NCI-H1092 treated with DMSO at 0.1 percent for 48 hours (cell line): ENCODE measurements at places on chromosomes 11 and 22.
A peak's percentile ranks its signal among the peaks of the same experiment; 100 is the strongest.

- DNase-seq = peak; percentile 6
These were observed 351.9 kb downstream of the ETS1 start for GRCh38 chr11:128235426-128235825.

GRCh38 chr11:25734591-25735211, 597.2 kb upstream of the ANO3 start:
- DNase-seq = no peak

- DNase-seq = no peak
These were observed 175.7 kb upstream of the API5 start for GRCh38 chr11:43135966-43136534.

DNA sequence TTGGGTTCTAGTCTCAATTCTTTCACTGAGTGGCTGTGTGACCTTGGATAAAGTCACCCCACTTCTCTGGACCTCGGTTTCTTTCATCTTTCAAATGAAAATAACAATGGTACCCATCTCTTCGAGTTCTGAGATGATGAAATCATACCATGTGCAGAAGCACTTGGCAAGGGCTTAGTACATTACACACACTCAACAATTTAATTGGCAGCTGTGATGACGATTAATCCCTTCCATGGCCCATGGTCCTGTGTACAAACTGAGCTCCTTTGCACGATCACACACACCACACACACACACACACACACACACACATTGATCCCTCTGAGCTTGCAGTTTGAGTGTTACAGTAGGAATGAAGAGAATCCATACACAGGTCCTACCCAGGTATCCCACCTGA, 103.4 kb upstream of the ASPHD2 start:
- DNase-seq = no peak

- no peak for DNase-seq
These were observed 29.4 kb upstream of the PDE3B start for GRCh38 chr11:14614091-14614622.

DNA sequence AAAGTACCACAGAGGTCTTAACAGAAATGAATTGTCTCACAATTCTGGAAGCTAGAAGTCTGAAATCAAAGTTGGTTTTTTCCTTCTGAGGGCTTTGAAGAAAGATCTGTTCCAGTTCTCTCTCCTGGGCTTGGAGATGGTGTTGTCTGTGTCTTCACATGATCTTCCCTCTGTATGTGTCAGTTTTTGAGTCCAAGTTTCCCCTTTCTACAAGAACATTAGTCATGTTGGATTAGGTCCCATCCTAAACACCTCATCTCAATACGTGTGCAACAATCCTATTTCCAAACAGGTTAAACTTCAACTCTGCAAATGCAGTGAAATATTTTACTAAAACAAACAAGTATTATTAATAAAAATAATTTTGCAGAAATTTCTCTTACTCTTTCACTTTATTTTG, 3.1 kb upstream of the PTS start:
- no peak for DNase-seq

- no peak for DNase-seq
These were observed 13.0 kb upstream of the TP53AIP1 start for GRCh38 chr11:128955636-128956035.

DNA sequence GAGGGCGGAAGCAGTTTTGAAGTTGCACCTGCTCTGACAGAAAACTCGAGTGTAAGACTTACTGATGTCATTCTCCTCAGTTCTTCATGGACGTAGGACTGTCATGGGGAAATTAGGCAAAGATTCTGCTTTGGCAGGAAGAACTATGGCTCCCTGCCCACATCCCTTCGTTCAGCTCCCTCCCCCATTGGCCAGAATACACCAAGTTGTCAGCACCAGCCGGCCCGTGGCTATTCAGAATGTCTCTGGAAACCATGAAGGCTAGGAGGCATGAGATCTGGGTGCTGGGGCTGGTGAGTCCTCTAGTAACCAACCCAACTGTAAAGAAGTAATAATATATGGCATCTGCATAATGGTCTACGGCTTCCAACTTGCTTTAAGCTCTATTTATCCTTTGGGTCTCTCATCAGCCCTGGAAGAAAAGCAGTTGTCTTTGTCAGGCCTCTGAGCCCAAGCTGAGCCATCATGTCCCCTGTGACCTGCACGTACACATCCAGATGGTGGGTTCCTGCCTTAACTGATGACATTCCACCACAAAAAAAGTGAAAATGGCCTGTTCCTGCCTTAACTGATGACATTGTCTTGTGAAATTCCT, 74.1 kb downstream of the PIWIL4 start:
- no peak for DNase-seq

DNA sequence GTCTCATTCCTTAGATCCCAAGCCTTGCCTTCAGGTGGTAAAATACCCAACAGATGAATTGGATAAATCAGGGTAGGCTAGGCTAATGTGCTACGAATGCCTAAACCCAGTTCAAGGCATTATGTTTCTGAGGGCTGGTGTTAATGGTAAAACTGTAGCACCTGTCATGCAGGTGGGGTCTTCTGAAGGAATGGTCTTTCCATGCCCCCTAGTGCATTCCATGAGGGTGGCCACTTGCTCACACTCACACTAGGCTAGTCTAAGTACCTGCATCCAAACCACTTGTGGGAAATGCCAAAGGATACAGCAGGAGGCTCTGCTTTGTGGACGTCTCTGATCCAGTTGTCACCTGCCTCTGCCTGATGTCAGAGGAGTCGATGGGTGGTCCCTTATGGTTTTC, 24.2 kb upstream of the UCP3 start:
- DNase-seq = no peak

DNA sequence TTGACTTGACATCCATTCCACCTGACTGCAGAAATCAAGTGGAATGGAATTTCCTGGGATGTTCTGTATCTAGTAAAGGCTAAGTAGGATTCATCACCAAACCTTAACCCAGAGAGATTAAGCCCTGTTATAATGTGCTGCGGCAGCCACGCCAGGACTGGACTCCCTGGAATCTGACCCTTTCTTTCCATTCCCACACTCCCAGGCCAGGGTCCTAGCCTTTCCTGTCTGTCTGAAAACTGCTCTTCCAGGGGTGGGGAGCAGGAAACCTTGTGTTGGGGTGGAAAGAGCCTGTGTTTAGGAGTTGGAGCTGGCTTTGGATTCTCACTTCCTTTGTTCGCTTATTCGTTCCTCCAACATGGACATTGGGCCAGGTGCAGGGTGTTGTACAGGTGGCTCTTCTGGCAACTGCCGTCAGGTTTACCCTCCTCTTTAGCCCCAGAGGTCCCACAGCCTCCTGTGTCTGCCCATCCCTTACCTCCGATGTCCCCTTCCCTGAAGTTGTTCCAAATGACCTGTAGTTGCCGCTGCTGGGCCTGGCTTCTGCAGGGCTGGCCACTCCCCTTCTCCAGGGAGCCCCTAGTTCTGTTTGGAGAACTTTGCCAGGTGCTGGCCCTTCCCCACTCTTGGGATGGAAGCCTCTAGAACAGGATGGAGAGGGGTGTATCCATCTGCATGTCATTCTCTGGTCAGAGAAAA, 20.5 kb upstream of the PARVB start:
- DNase-seq = no peak

- DNase-seq = no peak
These were observed 7.7 kb downstream of the PITPNB start for GRCh38 chr22:27911330-27911729.

DNA sequence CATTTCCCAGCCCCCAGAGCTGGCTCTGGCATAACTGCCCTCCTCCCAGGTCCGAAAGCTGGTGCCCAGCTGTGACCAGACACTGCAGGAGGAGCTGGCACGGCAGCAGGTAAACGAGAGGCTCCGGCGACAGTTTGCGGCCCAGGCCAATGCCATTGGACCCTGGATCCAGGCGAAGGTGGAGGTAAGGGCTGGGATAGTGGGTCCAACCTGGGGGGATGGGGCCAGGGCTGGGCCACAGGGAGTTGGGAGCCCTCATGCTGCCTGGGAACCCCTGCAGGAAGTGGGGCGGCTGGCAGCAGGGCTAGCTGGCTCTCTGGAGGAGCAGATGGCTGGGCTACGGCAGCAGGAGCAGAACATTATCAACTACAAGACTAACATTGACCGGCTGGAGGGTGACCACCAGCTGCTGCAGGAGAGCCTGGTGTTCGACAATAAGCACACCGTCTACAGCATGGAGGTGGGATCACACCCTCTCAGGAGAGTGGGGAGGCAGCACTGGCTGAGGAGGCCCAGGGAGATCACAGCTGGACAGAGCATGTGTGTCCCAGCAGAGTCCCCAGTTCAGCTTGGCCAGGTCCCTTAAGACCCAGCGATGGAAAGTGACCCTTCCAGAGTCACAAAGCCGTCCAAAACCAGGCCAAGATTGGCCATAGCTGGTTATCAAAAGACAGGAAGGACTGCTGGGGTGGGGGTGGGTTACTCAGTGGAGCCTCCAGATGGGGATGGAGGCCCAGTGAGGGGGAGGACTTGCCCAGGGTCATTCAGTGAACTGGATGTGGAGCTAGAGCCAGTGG, 7.0 kb downstream of the CTSF start:
- DNase-seq = no peak

- DNase-seq = no peak
These were observed 91.8 kb upstream of the UBASH3B start for GRCh38 chr11:122563761-122564160.

GRCh38 chr22:44526779-44527126, 28.7 kb upstream of the RTL6 start:
- DNase-seq = peak; percentile 68

DNA sequence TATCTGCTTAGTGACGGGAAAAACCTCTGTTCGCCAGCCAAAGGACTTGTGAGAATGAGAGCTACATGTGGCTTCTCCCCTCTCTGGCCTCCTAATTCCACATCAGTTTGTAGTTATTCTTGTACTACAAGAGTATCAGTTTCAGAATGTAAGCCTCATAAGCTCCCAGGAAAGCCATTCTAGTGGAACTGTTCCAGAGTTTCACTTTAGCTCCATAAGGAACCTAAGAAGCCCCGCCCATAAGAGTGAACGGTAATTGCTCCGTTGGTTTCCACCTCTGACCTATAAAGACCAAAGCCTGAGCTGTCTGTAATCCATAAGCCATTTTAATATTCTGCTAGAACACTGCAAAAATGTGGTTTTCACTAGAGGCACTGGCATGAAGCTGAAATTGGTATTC, 53.0 kb downstream of the SIK3 start:
- DNase-seq = no peak

DNA sequence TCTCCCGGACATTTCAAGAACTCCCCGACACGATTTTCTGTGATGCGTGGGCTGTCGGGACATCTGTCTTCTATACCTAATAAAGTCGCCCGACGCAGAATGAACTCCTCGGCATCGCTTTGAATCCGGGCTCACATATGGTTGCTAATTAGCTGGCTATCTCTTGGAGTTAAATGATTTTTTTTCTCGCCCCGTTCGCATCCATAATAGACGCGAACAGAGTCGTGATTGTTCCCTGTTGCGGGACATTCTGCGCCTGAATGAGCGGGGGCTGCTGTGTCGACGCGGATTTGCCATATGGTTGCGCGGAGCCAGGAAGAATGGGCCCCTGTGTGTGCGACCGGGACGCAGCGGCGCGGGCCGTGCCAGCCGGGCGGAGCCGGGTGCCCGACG, 16.4 kb downstream of the CDKN1C start:
- no peak for DNase-seq

GRCh38 chr22:39927544-39927943, 26.7 kb downstream of the GRAP2 start:
- no peak for DNase-seq

DNA sequence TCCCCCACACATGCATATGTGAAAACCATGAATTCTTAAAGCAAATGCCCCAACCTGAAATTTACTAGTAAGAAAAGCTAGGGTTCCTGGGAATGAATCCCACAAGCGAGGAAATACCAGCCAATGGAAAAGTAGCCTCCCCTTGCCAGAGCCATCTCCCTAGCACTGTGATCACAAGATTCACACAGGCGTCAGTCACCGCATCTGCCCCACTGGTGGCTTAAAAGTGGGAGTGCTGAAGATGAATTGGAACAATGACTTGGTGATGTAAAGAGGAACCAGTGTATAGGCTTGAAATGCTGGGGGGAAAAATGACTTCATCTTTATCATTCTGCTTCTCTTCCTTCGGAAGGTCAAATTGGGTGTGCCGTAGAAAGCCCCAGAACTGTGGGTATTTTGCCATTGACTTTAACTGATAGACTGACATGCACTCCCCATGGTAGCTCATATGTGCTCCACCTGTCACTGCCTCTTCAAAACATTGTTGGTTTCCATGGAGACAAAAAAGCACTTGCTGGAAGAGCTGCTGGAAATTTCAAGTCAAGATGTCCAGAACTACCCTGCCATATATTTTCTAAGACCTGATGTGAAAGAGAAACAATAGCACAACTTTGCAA, 19.2 kb upstream of the ASPHD2 start:
- DNase-seq = peak; percentile 8

DNA sequence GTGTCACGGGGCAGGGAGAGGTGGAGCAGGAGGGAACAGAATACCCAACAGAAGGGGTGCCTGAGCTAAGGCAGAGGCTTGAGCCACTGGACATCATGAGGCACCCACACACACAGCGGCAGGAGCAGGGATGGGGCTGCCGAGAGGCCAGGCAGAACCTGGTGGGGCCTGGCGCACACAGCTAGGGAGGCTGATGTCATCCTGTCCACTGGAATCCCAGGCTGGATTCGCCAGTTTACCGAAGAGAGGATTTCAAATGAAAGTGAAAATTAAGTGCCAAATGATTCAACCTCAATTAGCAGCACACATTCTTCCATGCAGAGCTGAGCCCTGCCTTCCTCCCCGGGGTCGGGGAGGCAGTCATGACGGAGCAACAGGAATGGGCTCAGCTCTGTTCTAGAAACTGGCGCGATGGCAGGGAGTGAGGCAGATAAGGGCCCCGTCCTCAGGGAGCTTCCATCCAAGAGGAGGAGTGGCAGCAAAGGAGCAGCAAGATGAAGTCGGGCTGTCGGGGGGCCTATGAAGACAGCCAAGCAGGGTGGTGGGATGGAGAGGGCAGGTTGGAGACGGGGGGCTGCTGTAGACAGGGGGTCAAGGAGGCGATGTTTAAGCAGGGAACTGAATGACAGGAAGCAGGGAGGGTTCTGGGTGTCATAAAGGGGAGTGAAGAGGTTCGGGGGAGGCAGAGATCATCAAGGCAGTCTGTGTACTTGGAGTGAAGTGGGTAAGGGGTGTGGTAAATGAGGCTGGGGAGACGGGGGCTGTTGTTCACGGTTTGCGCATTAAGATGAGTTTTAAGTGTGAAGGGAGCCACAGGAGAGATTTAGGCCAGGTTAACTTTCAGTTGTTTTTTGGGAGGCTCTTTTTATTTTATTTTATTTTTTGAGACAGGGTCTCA, 6.4 kb downstream of the RAC2 start:
- DNase-seq = no peak

DNA sequence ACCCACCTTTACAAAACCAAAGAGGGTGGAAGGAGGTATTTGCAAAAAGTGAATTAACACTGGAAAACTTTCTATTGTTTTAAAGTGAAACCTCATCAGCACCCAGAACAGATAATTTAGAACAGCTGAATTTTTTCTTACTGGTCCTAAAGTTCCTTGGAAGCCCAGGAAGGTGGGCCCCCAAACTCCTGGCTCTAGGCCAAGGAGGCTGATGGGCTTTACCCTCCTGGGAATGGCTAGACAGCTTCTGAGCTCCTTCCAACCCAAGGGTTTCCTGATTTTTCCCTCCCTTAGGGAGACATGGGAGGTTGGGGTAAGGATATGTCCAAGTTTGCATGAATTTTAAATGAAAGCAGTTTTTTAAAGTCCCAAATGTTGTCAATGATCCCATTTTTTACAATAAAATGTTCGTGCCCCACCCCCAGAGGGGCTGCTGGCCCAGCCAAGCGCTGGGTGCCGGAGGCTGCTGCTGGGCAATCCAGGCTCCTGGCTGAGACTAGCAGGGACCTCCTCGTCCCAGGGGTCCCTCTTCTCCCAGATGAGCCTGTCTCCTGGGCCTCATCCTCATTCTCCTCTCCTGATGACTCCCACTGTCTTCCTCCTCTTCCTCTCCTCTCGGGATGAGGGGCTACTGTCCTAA, 28.4 kb downstream of the RELT start:
- DNase-seq = no peak

- DNase-seq = no peak
These were observed 40.7 kb upstream of the XBP1 start for GRCh38 chr22:28841111-28841510.
